HepG2 (cell line): ENCODE measurements at places on chromosomes 12 and 14.

- DNase-seq: no peak
These were observed 7.7 kb upstream of the TRAFD1 start for GRCh38 chr12:112117685-112118084.

- DNase-seq: no peak
These were observed 4.3 kb downstream of the MBIP start for GRCh38 chr14:36316131-36316530.

DNA sequence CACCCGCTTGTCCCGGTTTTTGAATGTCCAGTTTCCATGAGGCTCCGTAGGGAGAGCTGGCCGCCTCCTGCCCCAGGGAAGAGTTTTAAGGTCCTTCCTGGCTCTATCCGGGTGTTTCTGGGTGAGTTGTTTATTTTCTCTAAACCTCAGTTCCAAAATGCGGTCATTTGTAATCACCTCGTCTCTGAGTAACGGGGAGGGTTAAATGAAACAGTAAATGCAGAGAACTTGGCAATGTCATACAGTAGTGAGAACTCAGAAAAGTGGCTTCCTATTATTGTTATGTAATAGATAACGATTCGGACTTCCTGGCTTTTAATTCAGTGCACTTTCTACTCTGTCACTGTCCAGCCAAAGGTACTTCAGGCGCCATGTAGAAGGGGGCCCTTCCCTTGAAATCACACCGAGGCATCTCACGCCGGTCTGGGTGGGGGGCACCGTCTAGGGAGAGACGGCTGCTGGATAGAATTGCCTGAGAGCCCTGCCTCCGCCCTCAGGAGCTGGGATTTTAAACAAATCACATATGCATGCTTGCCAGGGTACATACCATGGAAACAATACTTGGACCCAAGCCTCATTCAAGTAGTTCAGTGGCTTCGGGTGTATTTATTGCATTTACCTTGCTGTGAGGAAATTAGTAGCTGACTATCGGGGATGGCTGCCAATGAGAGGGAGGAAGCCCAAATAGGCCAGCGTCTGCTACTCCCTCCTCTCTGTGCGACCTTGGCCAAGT lies 26.4 kb downstream of the NOS1 start:
- no peak for DNase-seq

- DNase-seq: no peak
These were observed 531.4 kb downstream of the FUT8 start for GRCh38 chr14:65943916-65944410.

DNA sequence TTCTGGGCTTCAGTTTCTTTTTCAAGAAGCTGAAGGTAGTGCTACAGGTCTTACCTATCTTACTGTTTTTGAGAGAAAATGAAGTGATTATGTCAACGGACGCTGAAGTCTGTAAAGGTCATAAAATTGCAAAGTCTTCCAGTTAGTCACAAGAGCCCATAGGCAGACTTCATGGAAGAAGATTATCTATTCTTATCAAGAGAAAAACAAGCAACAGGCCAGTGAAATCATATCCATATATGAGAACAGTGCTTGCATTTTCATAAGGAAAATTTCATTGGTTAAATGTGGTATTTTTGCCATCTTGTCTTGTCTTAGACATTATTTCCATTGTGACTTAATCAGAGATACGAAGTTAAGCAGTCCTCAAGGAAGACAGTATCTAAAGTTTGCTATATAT lies 412.7 kb upstream of the SEL1L start:
- no peak for DNase-seq

- no peak for DNase-seq
These were observed 47.7 kb downstream of the CIT start for GRCh38 chr12:119829439-119829838.

GRCh38 chr14:49193332-49194065 lies 392.7 kb downstream of the RPS29 start:
- DNase-seq: no peak

DNA sequence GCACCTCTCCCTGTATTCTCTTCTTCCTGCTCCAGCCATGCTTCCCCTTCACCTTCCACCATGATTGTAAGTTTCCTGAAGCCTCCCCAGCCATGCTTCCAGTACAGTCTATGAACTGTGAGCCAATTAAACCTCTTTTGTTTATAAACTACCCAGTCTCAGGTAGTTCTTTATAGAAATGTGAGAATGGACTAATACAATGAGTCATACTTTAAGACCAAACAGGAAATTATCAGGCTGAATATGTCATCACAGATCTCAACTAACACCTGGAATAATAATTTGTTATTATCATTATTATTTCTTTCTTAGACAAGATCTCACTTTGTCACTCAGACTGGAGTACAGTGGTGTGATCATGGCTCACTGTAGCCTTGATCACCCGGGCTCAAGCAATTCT lies 85.4 kb downstream of the KCNMB4 start:
- DNase-seq: no peak

- DNase-seq: no peak
These were observed 451.1 kb downstream of the PCNX1 start for GRCh38 chr14:71358209-71358931.

DNA sequence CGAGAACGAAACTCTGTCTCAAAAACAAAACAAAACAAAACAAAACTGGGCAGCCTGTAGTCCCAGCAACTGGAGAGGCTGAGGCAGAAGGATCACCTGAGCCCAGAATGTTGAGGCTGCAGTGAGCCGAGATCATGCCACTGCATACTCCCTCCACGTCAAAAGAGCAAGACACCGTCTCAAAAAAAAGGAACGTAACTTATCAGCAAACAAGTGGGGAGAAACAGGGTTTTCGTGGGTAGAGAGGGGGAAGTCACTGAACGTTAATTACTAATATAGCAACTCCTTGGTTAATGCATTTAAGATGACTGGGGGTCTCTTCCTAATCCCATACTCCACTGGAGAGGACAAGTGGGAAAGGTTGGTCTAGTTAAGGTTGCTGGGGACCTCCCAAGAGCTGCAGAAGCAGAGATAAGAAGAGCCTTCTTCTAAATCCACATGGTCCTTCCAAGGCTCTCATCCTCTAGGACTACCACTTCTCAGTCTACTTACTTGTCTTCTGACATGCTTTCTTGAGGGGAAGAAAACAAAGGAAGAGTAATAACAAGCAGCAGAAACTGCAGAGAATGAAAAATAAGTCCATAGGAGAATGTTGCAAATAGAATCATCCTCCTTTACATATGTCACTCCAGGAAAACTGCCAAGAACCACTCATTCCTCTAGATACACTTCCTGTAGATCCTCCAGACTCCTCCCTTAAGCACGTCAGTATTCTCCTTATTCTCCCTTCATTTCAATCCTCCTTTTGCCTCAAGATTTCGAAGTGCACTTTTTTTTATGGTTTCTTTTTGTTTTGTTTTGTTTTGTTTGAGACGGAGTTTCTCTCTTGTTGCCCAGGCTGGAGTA lies 5.8 kb downstream of the NUMB start:
- DNase-seq: no peak

GRCh38 chr12:77947330-77947729 lies 116.6 kb downstream of the NAV3 start:
- no peak for DNase-seq

GRCh38 chr12:31603546-31604009 lies 12.6 kb upstream of the DENND5B start:
- no peak for DNase-seq

- DNase-seq: no peak
These were observed 89.4 kb downstream of the GALNT9 start for GRCh38 chr12:132239796-132240668.

DNA sequence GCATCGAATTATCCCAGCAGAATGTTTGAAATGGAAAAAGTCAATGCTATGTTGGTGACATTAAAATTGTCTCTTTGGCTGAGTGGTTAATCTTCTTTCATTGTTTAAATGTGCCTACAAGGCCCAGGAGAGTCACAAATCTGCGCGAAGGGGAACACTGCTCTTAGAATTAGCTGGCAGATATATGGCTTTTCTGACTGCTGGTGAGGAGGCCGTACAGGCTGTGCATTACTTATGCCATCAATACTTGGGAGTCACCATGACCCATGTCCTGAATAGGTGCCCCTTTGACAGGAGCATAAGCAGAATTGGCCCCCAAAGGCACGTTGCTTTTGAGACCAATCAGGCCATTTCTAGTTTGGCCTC lies 521.5 kb downstream of the FUT8 start:
- no peak for DNase-seq

DNA sequence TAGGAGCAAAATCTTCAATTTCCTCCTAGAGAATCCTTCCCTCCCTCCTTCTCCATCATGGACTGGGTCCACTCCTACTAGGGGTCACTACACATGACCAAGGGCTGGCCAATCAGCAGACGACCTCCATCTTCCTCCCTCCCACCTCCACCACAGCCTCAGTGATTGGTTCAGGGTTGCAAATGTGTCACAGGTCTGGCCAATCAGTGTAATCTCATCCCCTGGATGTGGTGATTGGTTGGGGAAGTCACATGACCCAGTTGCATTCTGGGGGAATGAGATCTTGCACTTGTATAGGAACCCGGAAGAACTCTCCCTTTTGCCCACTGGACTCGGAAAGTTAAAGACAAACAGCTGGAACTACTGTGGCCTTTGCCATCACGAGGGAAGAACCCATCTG lies 169.2 kb downstream of the PIWIL1 start:
- no peak for DNase-seq

DNA sequence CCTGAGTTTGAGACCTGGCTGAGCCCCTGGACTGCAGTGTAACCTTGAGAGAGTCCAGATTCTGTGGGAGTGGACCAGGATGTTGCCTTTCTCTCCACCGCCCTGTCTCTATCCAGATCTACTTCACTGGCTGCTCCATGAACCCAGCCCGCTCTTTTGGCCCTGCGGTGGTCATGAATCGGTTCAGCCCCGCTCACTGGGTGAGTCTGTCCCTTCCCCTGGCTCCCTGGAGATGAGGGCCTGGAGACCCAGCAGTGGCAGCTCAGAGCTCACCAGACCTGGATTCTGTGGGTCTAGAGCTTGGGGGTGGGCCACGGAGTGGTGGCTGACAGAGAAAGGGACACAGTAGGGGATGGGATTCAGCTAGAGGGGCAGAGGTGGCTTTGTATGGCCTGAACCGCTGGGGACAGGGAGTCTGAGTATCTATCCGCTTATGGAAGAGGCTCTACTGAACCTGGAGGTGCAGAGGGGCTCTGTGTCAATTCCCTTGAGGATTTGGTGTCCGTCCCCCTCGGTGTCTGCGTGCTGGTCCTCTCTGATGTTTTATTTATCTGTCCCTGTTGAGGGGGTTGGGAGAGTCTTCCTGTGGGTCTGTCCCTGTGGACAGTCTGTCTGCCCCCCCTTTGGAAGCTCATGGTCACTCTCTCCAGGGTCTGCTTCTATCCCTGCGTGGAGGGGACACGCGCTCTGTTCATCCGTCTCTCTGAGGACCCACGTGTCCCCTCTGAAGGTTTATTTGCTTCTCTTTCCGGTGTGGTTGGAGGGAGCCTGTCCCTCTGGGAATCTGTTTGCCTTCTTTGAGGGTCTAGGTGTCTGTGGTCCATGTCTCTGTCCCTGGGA lies 2.5 kb downstream of the AQP5 start:
- DNase-seq: no peak

DNA sequence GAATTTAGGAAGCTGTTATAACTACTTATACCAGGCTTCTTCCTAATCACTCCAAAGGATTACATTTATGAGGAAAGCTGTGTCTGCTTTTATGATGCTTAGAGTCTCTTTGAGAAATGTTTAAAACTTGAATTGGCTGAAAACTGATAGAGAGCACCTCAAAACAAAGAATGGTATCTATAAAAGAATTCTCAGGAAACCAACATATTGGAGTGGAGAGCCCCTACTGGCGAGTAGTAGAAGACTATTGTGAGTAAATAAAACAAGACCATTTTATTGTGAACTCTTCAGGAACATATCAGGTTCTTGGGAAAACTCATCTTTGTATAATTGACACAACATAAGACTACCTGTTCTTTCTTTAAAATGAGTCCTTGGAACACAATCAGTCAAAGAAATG lies 578.6 kb downstream of the RERGL start:
- no peak for DNase-seq

- DNase-seq: no peak
These were observed 5.3 kb upstream of the SERPINA5 start for GRCh38 chr14:94575730-94576585.

GRCh38 chr14:78316052-78316451 lies 145.9 kb downstream of the NRXN3 start:
- no peak for DNase-seq

DNA sequence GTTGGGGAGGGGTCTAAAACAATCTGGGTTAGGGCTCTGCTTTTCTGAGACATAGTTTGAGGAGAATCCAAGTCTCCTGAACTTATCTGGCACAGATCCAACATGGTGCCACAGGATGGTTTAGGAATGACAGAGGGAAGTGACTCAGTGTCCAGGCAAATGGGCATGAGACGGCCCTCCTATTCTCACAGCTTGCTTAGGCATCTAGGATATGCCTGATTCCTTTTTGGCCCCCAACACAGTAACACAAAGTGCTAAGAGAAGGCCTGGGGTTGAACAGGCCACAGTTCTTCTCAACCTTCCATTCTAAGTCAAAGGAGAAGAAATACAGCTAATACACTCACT lies 117.7 kb downstream of the ZFP36L1 start:
- peak; percentile 6 for DNase-seq

DNA sequence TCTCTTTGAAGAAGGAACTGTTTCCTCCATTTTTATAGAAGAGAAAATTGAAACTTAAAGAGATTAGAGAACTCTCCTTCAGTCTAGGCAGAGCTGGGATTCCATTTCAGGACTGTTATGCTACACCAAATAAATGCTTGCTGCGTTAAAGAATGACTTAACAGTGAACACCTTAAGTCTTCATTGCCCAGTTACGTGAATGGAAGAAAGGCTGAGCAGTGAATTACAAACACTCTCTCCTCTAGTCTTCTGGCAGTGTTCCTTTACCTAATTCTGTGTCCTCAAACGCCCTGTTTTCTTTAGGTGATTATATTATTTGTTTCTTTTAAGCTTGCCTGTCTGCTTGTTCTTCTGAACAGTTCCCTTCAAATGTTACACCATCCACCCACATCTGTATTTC lies 59.7 kb downstream of the RCOR1 start:
- no peak for DNase-seq

- DNase-seq: no peak
These were observed 59.1 kb upstream of the EGLN3 start for GRCh38 chr14:34009956-34010355.

GRCh38 chr14:22047115-22047514 lies 373.5 kb upstream of the OR4E1 start:
- peak; percentile 70 for DNase-seq

DNA sequence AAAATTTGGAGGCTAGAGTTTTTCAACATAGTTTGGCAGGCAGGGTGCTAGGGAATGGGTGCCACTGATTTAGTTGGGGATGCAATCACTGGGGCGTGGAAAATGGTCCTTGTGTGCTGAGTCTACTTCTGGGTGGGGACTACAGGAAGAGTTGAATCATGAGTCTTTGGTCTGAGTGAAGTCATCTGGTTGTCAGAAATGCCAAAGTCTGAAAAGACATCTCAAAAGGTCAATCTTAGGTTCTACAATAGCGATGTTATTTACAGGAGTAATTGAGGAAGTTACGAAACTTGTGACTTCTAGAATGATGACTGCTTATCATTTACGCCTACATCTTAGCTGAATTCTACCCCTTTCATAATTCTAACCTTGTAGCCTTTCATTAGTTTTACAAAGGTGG lies 209.1 kb downstream of the NUBPL start:
- no peak for DNase-seq
